Activated CD4-positive, CD25-positive, alpha-beta regulatory T cell treated with anti-CD3 and anti-CD28 coated beads, Interleukin-2, amount 50 U/mL, for 72 hours (primary cell): ENCODE measurements at places on chromosomes 11 and 22.

DNA sequence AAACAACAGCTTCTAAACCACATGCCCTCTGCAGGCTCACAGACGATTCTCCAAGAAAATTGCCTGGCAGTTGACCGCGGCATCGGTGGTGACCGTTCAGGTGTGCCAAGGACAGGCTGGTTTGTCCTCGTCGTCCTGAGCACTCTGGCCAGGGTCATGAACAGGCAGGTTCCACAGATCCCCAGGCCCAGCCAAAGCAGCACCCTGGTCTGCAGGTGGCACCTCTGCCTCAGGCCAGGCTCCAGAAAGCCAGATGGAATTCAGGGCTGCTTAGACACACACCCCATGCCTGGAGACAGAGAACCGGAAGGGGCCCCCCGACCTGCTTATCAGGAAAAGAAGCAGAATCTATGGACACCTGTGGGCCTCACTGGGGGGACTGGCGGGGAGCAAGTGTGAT, 338.7 kb downstream of the BRD1 start:
- no peak for DNase-seq

GRCh38 chr11:45748801-45749200, 56.1 kb upstream of the SLC35C1 start:
- DNase-seq: no peak

GRCh38 chr22:19818324-19819207, 36.1 kb downstream of the GNB1L start:
- DNase-seq: no peak

GRCh38 chr11:64842366-64842759, 2.1 kb downstream of the CDC42BPG start:
- no peak for DNase-seq

- DNase-seq: no peak
Measured at GRCh38 chr11:91913407-91913806, 311.2 kb upstream of the FAT3 start.

DNA sequence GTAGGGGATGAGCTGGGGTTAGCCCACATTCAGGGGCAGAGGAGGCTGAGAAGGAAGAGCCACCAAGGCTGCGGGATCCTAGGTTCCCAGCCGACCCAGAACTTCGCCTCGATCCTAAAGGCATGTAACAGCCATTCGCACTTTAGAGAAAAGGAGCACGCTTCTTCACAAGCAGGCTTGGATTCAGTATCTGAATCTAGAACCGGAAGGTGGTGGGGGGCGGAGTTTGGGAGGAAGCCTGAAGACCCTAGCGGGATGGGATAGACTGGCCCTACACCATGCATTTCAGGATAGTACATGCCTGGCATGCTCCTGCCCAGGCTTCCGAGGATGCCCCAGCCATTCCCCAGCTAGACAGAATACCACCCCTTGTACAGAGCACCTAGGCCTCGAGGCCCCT, 4.4 kb downstream of the SCARF2 start:
- no peak for DNase-seq

GRCh38 chr11:93498161-93498560, 45.0 kb downstream of the SMCO4 start:
- DNase-seq: no peak

DNA sequence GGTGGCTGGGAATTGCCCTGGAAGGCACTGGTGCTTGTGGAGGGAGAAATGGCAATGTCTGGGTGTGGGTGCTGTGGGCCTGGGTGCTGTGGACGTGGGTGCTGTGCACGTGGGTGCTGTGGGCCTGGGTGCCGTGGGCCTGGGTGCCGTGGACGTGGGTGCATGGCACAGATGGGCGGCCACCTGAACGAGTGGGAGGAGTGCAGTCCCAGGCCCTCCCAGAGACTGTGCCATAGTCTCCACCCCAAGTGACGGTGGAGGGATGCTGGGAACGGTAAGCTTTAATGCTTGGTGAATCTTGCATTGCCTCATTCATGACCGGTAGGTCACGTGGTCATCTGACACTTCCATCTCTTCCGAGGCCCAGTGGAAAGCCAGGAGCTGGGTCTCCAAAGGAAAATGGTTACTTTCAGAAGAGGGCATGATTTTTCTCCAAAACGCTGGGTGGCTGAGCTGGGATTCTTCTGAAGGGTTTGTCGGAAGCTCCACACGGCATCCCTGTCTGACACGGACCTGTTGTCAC, 28.8 kb upstream of the BRSK2 start:
- no peak for DNase-seq

DNA sequence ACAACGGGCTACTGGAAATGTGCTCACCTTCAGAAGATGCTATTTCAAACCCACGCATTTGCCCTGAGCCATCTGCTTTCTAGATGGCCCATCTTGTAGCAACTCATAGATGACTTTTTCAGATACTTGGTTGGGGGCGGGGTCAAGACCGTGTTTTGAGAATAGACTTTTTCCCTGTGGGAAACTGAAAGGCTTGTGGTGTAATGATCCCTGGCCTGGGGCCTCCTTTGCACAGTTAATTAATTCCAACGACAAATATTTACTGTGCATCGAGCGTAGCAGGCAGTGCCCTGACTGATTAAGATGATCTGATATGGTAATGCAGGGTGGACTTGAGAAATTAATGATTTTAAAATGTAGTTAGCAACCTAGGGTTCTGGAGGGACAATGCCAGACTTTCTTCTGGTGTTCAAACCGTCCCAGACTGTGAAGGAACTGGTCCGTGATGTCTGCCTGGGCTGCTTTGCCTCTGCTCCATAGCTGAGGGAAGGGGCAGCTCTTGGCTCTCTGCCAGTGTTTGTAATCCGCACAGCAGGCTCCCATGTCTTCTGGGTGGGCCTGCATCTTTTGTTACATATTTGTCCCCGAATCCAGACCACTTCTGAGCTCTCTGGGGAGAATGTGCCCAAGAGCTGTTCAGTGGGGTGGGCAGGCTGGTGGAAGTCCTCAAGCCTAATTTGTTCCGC, 84.8 kb downstream of the ADAMTS15 start:
- no peak for DNase-seq

DNA sequence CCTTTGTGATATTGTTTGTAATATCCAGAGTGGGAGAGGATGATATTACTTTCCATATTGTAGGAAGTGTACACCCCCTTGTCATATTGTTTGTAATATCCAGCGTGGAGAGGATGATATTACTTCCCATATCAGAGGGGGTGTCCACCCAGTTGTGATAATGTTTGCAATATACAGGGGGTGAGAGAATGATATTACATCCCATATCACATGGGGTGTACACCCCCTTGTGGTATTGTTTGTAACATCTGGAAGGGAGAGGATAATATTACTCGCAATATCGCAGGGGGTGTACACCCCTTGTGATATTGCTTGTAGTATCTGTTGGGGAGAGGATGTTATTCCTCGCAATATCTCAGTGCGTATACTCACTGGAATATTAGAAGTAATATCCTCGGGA, 61.5 kb downstream of the PRSS23 start:
- DNase-seq: no peak

DNA sequence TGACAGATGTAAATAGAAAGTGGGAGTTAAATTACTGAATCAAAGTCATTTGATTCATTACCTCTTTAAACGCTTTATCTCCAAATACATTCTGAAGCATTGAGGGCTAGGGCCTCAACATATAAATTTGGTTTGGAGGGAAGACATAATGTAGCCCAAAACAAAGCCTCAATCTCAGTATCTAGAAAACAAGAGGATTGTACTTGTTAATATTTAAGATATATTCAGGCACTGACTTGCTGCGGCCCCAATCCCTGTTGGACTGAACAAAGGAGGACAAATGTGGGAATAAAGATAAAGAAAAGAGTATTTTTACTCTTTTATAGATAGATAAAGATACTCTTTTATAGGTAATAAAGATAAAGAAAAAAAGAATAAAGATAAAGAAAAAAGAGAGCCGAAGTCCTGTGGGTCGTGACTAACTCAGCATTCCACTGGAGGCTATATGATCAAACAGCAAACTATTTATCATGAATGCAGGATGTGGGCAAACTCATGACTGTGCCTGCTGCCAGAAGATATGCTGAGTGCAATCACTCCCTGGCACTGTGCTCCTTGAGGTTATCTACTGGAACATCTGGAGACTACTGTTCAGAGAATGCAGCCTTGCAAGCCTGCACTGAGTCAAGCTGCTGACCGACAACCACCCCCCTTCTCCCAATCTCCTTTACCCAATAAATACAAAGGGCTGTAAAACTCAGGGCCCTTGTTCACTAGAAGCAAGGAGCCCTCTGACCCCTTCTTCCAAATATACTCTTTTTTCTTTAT, 6.9 kb downstream of the OR10V1 start:
- DNase-seq: no peak

DNA sequence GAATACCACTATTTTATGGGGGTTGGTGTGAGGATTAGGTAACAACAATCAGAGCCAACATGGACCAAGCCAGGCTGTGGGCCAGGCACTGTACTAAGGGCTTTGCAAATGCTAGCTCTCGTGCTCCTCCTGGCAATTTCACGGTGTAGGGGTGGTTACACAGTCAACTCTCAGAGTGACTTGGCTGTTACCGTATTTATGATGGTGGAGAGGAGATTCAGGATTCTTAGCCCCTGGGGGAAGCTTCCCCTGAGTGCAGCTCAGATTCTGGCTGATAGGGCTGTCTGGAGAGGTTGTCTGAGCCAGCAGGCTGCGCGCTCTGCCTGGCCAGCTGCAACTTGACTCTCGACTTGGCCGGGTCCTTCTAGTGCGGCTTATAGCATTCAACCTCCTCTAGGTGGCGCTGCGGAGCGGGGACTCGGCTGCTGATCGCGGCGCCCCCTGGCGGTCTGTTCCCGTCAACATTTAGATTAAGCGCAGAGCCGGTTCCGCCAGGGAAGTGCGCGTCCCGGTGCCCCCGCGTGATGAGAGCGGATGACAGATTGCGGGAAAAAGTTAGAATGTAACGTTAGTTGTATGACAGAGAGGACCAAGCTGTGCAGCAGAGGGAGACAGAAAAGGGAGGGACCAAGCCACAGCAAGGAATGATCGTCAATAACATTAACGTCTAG, 4.5 kb upstream of the NCF4 start:
- DNase-seq: peak; percentile 99

DNA sequence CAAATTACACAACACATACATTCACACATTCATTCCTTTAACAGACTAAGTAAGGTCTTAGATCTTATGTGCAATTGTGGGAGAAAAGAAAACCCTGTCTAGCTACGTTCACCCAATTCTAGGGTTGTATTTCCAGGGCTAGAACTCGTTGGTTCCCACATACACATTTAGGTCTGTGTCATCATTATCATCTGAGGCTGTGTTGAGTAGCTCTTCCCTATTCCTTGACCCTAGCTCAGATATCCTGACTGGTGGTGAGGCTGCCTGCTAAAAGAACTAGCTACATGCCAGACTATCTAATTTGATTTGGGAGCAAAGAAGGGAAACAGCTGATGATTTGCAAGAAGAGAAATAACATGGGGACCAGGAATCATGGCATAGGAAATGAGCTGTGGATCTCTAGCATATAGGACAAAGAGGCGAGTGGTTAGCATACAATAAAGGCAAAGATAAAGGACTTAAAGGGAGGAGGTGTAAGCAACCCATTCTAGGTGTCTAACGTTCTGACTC, 27.5 kb upstream of the OR10G7 start:
- no peak for DNase-seq

DNA sequence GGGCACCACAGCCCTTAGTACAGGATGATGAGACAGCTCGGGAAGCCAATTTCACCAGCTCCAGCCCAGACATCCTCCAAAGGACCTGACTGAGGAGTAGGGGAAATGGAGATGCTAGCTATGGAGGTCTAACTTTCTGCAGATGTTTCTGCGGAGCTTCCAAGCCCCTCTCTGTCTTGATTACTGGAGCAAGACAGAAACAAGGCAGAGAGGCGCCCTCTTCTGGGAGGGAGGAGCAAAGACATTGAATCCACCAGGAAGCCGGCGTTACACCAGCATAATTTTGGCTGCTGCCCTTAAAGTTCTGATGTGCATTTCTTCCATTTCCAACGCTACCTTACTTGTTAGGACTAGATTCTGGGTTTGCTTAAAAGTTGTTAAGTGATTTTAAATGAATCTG, 107.3 kb upstream of the HSD17B12 start:
- no peak for DNase-seq

- DNase-seq: no peak
Measured at GRCh38 chr11:62592146-62592815, 958 bp upstream of the TUT1 start.

GRCh38 chr11:40168414-40168813, 1291.0 kb downstream of the LRRC4C start:
- DNase-seq: no peak

GRCh38 chr11:64848826-64849597, 4.6 kb upstream of the CDC42BPG start:
- no peak for DNase-seq

DNA sequence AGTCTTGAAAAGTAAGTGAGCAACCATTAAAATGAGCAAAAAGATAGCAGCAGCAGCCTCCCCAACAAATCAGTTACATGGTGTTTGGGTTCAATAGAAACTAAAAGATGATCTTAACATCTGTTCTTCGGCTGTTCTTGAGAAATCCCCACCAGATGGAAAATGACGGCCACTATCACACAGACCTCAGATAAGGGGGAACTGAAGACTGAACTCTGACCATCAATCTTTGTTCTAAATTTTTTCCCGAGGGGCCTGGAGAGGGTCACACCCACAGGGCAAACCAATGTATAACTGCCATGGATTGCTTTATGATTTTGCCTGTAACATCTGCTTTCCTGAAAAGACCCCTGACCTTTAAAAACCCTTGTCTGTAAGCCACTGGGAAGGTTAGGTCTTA, 624.8 kb upstream of the KIRREL3 start:
- no peak for DNase-seq

DNA sequence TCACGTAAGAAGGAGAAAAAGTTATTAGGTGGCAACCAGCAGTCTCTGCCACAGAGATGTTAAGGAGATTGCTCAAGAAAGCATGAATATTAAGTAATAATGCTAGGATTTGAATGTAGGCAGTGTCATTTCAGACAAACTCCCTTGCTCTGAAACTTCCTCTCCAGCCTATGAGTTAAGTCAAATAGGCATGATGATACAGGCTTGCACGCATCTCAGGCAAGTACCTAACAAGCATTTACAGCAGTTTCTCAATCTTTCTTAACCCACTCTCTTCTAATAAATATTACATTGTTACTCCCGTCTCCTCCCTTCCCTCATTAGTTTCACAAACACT, 72.7 kb downstream of the RAB38 start:
- DNase-seq: no peak

GRCh38 chr11:65503949-65504673, 5.3 kb downstream of the MALAT1 start:
- no peak for DNase-seq

- no peak for DNase-seq
Measured at GRCh38 chr11:57873196-57873911, 111.8 kb downstream of the CTNND1 start.
